ENCODE measurements at places on chromosomes 12 and 14.

- DNase-seq, result no peak
Observed at GRCh38 chr14:102474934-102475333, 34.6 kb downstream of the ANKRD9 start.

GRCh38 chr12:50971946-50972345, 19.6 kb downstream of the HIGD1C start:
- DNase-seq, result no peak

DNA sequence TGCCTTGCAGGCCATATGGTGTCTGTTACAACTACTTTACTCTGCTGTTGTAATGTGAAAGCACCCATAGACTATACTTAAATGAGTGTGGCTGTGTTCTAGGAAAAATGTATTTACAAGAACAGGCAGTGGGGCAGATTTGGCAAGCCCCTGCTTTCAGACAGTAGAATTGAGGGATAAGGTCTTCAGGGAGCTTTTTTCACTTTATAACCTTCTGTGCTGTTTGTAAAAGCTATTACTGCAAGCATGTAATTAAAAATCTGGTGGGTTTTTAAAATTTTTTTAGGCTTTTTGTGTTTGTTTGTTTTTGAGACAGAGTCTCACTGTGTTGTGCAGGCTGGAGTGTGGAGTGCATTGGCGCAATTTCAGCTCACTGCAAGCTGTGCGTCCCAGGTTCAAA, 73.9 kb downstream of the VEZT start:
- no peak for DNase-seq

- no peak for DNase-seq
Observed at GRCh38 chr12:106315523-106315922, 13.0 kb downstream of the TCP11L2 start.

GRCh38 chr12:108310489-108310888, 28.6 kb downstream of the CMKLR1 start:
- no peak for DNase-seq

DNA sequence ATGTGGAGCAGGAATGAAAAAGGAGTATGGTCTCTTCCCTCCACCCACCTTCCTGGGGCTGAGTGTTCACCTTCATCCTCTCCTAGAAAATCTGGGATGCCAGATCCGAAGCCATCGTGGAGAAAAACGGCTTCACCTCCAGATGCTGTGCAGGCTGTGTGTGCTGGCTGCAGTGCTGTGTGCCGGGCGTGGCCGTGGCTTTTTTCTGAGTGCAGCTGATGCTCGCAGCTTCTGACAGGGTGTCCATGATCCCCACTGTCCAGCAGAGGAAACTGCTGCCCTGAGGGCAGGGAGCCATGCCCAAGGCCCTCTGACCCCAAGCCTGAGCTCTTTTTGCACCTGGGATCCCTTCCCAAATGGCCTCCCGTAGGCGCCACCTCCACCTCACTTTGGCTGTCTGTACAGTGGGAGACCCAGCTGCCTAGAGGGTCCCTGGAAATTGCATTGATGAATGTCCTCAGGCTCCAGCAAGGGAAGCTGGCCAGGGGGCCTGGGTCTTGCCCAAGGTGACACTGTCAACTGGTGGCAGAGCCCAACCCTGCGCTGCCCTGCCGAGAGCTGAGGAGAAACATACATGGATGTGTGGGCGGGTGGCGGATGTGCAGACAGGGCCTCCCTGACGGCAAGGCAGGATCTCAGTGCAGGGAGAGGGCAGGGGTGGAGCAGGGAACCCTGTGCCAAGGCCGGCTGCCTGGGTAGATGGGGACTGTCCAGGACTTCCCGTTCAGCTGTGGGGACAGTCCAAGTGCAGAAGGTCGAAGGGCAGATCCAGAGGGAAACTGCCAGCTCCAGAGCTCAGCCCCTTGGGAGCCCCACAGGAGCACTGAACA, 53.3 kb downstream of the BEGAIN start:
- peak; percentile 3 for DNase-seq

DNA sequence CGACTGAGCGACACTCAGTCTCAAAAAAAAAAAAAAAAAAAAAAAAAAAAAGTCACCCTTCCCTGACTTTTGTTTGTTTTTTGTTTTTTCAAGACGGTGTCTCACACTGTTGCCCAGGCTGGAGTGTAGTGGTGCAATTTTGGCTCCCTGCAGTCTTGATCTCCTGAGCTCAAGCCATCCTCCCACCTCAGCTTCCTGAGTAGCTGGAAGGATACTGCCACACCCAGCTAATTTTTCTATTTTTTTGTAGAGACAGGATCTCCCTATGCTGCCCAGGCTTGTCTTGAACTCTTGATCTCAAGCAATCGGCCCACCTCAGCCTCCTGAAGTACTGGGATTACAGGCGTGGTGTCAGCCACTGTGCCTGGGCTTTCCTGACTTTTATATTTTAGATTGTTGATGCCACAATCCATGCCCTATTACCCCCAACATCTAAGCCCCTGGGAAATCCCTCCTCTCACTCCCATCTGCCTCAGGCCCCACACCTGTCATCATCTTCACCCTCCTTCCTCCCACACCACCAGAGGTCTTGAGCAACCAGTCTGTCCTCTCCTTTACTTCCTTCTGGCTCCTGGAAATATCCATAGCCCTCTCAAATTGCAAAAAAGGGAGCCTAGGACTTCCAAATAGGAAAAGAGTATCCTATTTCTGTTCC, 7.8 kb downstream of the IKZF4 start:
- DNase-seq, result no peak

- no peak for DNase-seq
Observed at GRCh38 chr12:12941450-12942350, 10.3 kb downstream of the GPRC5D start.

DNA sequence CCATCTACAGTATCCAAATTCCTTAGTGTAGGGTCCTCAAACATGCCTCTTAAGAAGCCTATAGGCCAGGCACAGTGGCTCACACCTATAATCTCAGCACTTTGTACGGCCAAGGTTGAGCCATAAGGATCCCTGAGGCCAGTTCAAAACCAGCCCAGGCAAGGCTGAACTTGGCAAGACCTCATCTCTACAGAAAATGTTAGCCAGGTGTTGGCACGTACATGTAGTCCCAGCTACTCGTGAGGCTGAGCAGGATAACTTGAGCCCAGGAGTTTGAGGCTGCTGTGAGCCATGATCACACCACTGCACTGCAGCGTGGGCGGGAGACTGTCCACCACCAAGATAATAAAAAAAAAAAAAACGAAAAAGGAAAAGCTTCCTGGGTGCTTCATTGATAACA, 6.8 kb downstream of the CCDC59 start:
- DNase-seq, result no peak

DNA sequence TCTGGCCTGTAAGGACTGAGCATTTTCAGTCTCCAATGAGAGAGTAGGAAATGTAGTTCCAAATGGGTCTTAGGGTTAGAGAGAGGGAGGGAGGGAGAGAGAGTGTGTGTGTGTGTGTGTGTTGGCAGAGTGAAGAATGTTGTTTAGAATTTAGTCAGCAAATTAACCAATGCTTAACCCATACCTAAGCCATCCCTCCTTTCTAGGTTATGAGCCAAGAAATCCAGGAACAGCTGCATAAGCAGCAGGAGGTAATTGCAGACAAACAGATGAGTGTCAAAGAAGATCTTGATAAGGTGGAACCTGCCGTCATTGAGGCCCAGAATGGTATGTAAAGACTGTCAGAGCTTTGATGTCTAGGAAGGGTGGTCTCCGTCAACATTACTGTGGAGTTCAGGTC, 56.9 kb downstream of the HSP90AA1 start:
- no peak for DNase-seq

DNA sequence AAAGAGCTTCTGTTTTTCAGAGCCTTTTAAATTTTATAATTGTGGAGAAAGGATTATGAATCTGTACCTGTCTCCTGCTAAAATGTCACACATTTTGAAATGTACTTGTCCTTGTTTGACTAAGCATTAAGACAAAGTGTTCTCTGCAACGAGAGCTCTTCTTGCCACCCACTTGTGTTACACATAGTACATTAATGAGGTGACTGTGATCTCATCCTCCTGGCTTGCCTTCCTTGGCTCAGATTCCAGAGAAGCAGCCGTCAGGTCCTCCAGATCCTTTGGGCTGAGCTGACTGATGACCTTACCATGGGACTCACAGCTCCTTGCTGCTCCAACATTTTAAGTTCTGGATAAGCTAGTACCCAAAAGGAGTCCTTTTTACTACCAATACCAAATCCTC, 81.4 kb downstream of the BBS10 start:
- DNase-seq, result no peak

- DNase-seq, result no peak
Observed at GRCh38 chr12:116672842-116673516, 64.9 kb downstream of the SPRING1 start.

DNA sequence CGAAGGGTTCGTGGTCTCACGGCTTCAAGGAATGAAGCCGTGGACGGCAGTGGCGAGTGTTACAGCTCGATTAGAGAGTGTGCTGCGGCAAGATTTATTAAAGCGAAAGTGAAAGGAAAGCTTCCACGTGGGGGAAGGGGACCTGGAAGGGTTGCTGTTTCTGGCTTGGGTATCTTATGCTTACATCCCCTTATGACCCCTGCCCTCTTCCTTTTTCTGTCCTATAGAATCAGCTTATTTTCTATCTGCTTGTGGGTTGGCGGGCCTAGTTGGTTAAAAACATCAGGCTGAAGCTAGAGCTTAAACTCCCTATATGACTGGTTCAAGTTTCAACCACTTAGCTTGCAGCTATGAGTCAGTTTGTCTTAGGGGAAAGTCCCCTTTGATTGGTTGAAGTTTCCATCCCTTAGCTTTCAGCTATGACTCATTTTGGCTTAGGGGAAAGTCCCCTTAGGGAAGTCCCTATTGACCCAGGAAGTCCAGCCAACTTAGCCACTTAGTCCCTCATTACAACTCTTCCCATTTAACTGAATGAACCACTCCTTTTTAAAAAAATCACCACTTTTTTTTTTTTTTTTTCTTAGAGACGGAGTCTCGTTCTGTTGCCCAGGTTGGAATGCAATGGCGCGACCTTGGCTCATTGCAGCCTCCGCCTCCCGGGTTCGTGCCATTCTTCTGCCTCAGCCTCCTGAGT, 1494.7 kb upstream of the TMEM132C start:
- DNase-seq, result no peak

GRCh38 chr14:105851716-105852377, 325.5 kb downstream of the TMEM121 start:
- DNase-seq, result no peak

GRCh38 chr14:51096870-51097269, 2.0 kb upstream of the TRIM9 start:
- no peak for DNase-seq

DNA sequence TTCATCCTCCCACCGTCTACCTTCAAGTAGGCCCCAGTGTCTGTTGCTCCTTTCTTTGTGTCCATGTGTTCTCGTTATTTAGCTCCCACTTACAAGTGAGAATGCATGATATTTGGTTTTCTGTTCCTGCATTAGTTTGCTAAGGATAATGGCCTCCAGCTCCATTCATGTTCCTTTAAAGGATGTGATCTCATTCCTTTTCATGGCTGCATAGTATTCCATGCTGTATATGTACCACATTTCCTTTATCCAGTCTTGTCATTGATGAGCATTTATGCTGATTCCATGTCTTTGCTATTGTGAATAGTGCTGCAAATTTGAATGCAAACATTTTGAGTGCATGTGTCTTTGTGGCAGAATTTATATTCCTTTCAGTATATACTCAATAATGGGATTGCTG, 259.6 kb upstream of the PELI2 start:
- no peak for DNase-seq

DNA sequence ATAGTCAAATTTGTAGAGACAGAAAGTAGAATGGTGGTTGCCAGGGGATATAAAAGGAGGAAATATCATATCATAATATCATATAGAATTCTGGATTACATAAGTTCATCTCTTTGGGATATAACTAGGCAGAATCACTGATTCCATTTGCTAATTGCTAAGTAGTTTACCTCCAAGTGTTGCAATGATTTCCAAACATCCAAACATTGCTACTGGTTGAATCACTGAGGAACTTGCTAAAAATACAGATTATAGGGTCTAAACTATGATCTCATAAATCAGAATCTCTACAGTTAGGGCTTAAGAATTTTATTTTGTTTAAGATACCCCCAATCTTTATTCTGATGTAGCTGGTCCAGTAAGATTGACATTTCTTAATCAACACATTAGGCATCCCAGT, 16.1 kb upstream of the TAS2R42 start:
- no peak for DNase-seq

All from HuH-7 (cell line).